Activated CD4-positive, CD25-positive, alpha-beta regulatory T cell (primary cell): ENCODE measurements at places on chromosomes 12 and 14.
A peak's percentile ranks its signal among the peaks of the same experiment; 100 is the strongest.

- no peak for DNase-seq
These were observed 420.7 kb downstream of the ADAMTS20 start for GRCh38 chr12:43131301-43131700.

DNA sequence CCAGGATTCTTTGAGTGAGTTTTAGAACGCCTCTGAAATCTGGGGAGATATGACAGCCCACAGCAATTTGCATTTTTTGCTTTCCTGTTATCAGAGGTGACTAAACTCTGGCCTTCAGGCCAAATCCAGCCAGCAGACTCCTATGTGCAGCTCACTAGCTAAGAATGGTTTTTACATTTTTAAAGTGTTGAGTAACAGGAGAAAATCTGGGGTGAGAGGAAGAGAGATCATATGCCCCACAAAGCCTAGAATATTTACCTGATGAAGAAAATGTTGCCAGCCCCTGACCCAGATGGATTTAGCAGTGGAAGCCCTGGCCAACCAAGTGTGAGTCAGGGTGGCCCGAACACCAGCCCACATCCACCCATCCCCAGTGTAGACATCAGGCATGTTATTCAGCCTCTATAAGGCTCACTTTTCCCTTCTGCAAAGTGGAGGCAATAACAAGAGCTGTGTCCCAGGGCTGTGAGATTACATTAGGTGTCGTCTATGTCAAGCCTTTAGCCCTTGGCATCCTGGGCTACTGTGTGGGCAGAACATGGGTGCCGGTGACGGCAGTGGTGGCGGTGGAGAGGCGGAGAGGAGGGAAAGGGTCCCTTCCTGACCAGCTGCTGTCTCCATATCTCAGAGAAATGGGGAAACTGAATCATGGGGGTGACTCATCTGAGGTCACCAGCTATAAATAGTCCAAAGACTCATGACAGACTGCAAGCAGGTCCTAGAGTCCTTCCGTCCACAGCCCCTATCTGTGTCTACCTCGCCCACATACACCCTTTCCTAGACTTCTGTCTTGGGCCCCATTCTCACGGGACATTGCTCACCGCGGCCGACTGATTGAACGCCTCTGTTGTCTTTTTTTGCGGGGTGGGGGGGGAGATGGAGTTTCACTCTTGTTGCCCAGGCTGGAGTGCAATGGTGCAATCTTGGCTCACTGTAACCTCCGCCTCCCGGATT lies 32.6 kb upstream of the CD9 start:
- peak; percentile 62 for DNase-seq

DNA sequence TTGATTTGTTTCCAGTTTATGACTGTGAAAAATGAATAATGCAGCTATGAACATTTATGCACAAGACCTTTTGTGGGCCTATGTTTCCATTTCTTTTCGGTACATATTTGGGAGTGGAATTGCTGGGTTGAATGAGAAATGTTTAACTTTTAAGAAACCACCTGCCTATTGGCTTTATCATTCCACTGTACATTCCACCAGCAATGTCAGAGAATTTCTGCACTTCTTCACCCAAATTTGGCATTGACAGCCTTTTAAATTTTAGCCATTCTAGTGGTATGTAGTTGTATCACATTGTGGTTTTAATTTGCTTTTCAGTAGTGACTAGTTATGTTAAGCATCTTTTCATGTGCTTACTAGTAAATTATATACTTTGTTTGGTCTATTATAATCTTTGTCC lies 317.0 kb upstream of the TMTC1 start:
- DNase-seq: no peak

- no peak for DNase-seq
These were observed 233.1 kb downstream of the PTPRO start for GRCh38 chr12:15555446-15555845.

- no peak for DNase-seq
These were observed 269.6 kb downstream of the ALX1 start for GRCh38 chr12:85549640-85550039.
